AG20443 (cell line): ENCODE measurements at places on chromosomes 16 and 17.

DNA sequence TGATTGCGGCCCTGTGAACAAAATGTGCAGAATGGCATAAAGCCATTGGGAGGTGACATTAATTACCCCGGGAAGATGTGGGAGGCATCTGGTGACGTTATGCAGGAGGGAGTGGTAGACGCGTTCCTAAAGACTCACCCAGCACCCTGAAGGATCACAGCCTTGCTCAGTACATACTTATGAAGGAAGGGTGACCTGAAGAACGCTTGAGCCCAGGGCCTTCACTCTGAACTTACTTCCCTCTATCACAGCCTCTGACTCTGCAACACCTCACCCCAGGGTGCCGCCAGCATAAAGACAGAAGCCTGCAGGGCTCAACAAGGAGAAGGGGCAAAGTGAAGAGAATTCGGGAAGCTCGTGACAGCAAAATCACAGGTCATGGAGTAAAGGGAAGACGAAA lies 9.4 kb downstream of the MFSD6L start:
- DNase-seq: no peak

DNA sequence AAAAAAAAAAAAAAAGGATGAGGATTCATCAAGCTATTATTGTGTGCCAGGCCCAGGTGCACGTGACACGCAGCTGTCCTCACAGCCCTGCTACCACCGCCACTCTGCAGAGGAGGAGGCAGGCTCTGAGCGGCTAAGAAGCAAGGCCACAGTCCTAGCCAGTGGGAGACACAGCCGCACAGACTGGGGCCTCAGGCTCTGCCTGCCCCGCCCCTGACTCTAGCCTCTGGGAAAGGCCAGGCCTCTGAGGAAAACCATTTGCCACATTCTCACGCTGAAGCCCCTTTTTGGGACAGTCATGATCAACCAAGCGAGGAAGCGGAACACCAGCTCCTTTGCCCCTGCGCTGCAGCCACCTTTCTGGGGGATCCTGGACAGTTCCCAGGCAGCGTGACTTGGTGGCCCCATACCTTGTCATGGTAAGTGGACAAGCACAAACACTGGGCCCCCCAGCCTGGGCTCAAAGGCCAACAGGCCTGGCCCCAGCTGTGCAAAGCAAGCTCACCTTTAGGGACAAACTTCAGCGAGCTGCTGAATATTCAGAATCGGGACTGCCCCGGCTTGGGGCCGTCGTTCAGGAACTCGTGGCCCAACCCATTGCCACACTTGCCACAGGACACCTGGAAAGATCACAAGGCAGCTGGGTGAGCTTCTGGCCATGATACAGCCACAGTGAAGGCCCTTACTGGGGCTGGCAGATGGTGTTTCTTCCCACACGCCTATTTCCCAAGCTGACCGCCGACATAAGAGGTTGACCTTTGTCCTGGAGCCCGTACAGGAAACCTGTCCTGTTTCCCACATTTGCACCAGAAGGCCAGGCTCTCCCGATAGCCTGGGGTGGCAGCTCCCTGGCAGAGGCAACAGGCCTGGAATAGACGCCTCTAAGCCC lies 2.5 kb downstream of the MSRB1 start:
- DNase-seq: no peak

DNA sequence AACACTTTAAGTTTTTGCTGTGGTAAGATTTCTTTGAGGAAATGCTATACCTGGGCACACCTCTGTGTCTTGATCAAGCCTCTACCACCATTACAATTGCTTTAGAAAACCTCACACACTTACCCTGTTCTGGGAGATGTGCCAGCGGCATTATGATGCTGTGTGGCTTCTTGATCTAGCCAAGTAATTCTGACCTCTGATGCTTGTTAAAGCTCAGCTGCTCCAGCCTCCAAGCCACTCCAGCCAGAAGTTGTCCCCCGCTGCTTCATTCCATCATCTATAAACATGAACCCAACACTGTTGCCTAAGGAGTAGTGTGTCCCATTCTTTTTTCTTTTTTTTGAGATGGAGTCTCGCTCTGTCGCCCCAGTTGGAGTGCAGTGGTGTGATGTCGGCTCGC lies 60.1 kb downstream of the CYLD start:
- no peak for DNase-seq

- DNase-seq: no peak
These were observed 252.9 kb upstream of the XYLT1 start for GRCh38 chr16:17723531-17724134.

DNA sequence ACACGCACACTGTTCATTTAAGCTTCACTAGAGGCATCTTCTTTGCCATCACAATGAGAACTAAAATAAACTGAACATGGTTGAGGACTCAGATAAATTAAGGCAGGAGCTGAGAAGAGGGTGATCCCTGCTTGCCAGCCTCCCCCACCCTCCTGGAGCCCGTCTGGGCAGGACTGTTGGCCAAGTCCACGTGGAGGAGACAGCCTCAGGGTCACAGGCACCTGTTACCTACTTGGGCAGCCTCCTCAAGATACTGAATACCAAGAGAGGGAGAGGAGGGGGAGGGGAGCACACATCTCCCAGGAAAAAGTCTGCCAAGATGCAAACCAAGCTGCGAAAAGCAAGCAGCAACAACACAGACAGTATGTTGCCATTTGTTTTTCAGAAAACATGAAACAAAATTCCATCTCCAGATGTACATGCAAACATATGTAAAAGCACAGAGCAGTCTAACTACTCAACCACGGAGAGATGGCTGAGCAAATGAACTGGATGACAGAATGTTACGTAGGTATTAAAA lies 67.4 kb downstream of the SLC39A11 start:
- DNase-seq: no peak

GRCh38 chr17:2995886-2996809 lies 67.3 kb downstream of the OR1D5 start:
- no peak for DNase-seq
